Activated T-cell treated with anti-CD3 and anti-CD28 coated beads for 24 hours (primary cell): ENCODE measurements at places on chromosomes 7 and 10.
A peak's percentile ranks its signal among the peaks of the same experiment; 100 is the strongest.

GRCh38 chr10:113045147-113046055 lies 95.4 kb downstream of the TCF7L2 start:
- no peak for DNase-seq

DNA sequence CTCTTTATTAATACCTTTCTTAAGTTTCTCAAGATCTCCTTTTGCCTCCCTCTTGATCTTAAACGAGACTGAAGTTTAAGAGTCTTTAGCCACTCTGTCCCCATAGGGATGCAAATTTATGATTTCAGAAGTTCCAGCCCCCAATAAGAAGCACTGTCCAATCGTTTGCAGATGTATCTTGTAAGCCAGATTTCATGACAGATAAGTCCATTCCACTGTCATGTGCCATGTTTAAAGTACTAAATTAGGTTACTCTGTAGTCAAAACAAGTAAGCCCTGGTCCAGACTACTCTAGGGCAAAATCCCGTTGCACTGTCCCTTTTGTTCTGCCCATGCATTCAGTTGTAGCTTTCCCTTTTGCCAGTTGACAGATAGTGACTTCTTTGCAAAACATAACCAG lies 157.2 kb upstream of the KAT6B start:
- no peak for DNase-seq

- no peak for DNase-seq
Observed at GRCh38 chr7:152850420-152850819, 90.9 kb downstream of the ACTR3B start.

GRCh38 chr7:105643384-105643783 lies 62.1 kb upstream of the EFCAB10 start:
- no peak for DNase-seq

DNA sequence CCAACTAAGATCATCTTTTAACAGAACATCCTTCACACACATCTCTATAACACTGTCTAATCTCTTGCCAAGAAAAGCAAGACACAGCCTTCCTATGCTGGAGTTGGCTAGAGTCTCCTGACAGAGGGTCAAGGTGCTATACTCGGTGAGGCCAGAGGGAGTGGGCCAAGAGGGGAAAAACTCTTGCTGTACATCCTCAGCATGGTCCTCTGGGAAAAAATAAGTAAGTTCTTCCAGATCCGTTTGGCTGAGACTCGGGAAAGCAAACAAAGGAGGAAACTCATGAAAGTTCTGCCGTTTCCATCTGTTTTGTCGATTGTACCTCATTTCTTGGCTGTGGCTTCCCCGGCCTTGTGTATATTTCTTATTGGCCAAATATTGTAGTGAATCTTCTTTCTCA lies 33.9 kb downstream of the VWDE start:
- no peak for DNase-seq

GRCh38 chr10:80498833-80499741 lies 38.6 kb upstream of the SH2D4B start:
- DNase-seq = peak; percentile 64

- no peak for DNase-seq
Observed at GRCh38 chr10:75358132-75358531, 43.4 kb downstream of the ZNF503 start.

DNA sequence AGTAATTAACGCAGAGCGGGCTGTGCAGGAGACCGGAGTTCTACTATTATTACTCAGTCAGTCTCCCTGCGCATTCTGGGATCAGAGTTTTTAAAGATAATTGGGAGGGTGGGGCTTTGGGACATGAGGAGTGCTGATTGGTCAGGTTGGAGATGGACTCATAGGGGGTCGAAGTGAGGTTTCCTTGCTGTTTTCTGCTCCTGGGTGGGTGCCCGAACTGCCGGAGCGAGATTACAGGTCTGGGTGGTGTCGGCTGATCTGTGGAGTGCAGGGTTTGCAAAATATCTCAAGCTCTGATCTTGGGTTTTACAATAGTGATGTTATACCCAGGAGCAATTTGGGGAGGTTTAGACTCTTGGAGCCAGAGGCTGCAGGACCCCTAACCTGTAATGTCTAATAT lies 3.9 kb upstream of the LRRC27 start:
- no peak for DNase-seq

GRCh38 chr10:72682638-72683037 lies 9.3 kb upstream of the MCU start:
- DNase-seq = no peak

DNA sequence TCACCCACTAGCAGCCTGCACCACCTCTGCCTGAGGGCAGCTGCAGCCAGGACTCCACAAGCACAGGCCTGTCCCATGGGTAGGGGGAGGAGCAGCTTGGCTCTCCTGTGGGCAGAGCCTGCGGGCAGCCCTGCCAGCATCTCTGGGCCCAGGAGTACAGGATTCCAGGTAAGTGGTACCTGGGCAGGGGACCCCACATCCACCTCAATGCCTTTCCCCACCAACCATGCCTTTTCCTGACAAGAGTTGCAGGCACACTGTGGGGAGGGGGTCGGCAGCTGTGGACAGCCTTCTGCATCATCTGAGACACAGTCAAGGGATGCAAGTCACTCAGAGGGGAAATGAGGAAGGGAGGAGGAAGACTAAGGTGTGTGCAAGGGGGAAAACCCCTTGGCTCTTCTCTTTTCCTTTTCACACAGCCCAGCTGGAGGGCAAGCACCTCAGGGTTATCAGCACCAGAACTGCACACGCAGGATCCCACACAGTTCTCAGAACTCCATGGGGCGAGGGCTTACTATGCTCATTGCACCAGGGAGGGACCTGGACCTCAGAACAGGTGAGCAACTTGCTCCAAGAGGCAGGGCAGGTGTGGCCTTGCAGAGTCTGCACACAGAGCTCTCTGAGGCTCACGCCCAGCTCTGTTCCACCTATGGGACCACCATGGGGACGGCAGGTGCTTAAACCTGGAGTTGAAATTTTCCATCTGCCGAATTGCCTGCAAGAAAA lies 16.5 kb upstream of the ANTXRL start:
- DNase-seq = no peak

GRCh38 chr10:109592391-109592790 lies 330.9 kb downstream of the XPNPEP1 start:
- no peak for DNase-seq

DNA sequence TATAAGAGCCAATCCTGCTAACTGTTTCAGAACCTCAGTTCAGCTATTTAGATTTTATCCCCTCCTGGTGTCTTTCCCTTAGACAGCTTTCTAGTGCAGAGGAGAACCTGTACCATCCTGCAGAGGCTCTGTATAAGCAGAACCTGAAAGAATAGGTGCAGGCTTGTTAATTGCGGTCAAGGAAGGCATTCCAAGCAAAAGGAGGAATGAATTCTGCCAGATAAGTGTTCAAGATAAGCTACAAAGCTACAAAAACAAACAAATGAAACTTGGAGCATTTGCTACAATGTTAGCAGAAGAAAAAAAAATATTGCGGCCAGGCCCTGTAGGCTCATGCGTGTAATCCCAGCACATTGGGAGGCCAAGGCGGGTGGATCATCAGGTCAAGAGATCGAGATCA lies 32.6 kb upstream of the AGMO start:
- no peak for DNase-seq

DNA sequence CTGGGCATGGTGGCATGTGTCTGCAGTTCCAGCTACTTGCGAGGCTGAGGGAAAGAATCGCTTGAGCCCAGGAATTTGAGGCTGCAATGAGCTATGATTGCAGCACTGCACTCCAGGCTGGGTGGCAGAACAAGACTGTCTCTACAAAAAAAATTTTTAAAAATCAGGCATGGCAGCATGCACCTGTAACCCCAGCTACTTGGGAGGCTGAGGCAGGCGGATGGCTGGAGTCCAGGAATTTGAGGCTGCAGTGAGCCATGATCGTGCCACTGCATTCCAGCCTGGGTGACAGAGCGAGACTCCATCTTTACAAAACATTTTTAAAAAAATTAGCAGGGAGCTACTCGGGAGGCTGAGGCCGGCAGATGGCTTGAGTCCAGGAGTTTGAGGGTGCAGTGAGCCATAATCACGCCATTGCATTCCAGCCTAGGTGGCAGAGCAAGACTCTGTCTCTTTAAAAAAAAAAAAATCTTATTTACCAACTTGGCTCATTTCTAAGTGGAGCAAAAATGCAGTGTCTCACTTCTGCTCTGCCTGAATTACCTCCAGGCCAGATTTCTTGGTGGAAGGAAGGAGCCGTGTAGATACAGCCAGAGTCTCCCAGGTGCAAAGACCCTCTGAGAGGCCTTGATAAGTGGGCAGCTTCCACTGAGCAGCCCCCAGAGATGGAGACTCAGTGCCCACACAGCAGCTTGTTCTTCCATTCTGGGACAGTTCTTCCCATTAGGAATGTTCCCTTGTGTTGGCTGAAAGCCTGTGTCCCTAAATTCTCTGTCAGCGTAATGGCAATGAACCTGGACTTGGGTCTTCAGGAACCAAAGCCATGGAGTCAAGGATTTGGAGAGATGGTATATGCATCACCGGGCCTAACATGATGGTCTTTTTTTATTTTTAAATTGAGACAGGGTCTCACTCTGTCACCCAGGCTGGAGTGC lies 30.0 kb downstream of the GTF2IRD1 start:
- DNase-seq = no peak

- no peak for DNase-seq
Observed at GRCh38 chr10:115827231-115828009, 445.6 kb downstream of the GFRA1 start.

DNA sequence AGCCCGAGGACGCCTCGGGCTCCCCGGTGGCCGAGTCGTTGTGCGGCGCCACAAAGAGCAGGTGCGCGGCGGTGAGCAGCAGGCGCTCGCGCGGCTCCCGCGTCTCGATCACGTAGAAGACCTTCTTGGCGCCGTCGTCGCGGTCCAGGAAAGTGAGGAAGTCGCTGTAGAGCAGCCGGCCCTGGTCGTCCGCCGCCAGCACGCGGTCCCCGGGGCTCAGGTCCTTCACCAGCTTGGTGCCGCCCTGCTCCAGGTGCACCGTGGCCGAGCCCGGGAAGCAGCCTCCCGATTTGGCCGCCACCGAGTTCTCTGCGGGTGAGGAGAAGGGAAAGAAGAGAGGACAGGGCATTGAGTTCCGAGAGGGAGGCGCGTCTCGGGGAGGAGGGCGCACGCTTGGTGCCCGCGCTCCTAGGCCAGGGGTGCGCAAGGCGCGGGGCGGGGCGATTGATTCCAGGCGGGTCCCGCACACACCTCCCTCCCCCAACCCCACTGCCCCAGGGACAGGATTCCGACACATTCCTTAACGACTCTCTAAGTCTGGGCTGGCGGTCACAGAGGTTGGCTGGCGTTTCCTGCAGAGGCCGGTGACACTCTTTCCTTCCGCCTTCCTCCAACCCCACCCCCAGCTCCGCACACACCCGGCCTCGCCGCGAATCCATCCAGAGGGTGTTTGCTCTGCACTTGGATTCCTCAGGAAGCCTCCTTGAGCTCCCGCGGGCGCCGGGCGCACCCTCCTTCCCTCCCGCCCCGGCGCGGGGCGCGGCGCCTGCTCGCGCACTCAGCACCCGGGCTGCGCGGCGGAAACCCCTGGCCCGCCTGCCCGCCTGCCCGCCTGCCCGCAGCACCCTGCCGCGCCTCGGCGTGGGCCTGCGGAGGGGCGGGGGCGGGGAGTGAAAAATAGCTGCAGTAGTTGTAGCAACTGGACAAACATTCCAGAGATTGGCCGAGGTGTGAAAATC lies 8.6 kb downstream of the SHH start:
- DNase-seq = no peak

DNA sequence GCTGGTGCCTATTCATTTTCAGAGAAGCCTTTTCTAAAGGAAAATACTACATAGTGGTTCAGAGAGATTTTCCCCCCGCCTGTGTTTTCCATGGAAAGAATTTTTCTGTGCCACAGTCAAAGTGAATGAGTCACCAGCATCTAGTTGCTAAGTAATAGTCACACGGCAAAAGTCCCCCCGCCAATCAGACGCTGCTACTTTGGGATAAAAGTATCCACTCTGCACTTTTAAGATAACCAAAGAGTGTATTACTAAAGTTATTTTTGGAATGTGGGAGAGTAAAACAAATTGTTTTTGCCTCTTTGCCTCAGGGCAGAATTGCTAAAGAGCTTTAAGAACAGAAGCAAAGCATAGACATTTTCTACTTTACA lies 23.5 kb downstream of the ABLIM1 start:
- no peak for DNase-seq

DNA sequence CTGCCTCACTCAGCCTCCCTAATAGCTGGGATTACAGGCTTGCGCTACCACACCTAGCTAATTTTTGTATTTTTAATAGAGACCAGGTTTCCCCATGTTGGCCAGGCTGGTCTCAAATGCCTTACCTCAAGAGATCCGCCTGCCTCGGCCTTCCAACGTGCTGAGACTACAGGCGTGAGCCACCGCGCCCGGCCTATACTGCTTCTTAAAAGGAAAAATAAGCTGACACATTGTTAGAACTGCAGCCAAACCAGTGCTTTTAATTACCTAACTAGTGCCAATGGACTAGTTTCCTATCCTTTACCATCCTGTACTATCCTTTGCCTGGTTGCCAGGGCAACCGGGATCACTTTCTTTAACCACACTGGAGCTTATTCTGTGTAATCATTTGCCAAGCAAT lies 108.0 kb downstream of the LRRTM3 start:
- no peak for DNase-seq

- no peak for DNase-seq
Observed at GRCh38 chr10:133021116-133021962, 66.4 kb upstream of the ADGRA1 start.

DNA sequence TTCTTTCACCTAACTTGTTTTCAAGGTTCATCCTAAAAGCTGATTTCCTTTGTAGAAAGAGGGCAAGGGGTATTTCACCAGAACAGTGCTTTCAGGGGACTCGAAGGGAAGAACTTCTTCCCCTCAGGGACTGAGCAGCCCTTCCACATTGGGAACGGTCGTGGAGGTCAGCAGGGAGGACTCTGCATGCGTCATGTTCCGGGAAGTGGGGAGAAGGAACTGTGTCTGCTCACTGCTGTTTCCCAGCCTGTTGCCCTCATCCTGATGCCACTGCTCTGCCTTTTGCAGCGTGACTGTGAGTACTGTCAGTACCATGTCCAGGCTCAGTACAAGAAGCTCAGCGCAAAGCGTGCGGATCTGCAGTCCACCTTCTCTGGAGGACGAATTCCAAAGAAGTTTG lies 27.2 kb downstream of the MCM10 start:
- DNase-seq = no peak

DNA sequence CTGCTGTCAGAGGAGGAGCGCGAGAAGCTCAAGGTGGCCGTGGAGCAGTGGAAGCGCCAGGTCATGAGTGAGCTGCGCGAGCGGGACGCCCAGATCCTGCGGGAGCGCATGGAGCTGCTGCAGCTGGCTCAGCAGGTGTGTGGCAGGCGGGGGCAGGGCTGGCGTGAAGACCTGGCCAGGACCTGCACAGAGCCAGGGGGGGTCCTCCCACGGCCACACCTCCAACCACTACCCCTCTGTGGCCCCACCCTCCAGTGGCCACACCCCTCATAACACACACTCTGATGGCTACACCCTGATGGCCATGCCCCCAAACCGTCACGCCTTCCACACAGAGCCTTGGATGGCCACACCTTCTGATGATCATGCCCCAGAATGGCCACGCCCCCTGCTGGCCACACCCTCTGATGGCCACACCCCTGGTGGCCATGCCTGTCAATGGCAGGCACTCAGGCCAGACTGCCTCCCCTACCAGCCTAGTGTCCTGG lies 23.4 kb upstream of the DPYSL4 start:
- peak; percentile 31 for DNase-seq

DNA sequence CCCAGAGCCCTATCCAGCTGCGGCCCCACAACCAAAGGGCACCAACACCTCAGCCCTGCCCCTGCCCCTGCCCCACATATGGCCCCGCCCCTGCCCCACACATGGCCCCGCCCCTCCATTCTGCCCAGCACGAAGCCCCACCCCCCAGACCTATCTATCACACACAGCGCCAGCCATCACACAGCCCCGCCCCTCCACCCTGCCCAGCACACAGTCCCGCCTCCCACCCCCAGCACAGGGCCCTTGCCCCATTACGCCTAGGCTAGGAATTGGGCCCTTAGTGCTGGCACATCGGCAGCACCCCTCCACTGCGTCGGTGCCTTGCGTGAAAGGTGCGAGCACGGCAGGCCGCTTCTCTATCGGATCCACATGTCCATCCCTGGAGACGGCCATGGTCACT lies 126.8 kb downstream of the MAD1L1 start:
- DNase-seq = no peak
